ENCODE measurements at places on chromosomes 4 and X.

DNA sequence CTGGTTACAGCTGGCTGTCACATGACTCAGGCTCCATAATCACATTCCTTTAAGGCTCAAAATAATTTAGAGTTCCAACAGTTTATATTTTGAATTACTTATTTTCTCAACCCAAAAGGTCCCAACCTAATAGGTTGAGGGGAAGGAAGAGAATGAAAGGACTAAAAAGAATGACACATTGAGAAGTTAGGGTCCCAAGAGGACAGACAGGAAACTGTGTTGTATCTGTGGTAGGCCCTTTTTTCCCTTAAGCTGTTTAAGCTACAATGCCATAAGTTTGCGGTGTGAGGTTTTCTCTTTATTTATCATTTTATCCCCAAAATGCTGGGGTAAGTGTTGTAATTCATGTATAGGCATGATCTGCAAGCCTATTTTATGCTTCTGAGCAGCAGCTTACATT is 290.2 kb downstream of the ZNF674 start:
- DNase-seq: no peak

- no peak for DNase-seq
Observed at GRCh38 chr4:188551156-188551555, 411.9 kb downstream of the TRIML1 start.

DNA sequence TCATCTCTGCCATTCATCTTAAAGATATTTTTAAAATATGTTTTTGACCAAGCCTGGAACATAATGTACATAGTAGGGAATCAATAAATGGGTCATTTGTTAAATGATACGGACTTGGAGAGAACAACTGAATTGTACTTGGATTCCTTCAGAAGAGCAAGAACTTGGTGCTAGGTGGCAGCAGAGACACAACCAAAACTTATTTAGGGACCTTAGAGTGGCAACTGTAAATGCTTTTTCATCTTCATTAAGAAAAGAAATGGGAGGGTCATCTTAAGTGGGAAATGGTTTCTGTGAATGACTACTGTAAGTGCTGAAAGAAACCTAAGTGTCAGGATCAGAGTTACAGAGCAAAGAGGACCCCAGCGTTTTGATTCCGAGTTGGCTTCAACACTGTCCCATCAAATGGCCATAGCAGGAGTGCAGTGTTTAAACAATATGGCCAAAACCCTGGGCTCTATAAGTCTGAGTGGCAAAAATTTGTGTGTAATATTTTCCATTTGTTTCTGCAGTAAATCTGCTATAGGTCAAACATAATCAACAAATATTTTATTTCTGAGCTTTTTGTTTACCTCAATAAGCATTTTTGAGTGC is 213.6 kb downstream of the PALLD start:
- no peak for DNase-seq

DNA sequence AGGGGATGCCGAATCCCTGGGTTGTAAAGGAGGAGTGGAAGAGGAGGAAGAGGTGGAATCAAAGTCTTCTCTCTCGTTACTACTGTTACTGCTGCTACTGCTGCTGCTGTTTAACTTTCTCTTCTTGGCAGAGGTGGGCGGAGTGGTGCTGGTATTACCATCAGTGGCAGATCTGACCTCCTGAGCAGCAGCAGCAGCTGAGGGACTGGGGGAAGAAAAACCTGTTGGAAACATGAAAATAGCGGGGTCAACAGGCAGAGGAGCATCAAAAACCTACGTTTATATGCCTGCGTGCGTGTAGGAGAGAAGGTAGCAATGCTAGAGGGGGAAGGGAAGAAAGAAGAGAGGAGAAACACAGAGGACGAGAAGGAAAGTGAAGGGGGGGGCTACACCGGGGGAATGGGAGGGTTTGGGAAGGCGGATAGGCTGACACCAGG is 339 bp downstream of the CUL4B start:
- DNase-seq: no peak

DNA sequence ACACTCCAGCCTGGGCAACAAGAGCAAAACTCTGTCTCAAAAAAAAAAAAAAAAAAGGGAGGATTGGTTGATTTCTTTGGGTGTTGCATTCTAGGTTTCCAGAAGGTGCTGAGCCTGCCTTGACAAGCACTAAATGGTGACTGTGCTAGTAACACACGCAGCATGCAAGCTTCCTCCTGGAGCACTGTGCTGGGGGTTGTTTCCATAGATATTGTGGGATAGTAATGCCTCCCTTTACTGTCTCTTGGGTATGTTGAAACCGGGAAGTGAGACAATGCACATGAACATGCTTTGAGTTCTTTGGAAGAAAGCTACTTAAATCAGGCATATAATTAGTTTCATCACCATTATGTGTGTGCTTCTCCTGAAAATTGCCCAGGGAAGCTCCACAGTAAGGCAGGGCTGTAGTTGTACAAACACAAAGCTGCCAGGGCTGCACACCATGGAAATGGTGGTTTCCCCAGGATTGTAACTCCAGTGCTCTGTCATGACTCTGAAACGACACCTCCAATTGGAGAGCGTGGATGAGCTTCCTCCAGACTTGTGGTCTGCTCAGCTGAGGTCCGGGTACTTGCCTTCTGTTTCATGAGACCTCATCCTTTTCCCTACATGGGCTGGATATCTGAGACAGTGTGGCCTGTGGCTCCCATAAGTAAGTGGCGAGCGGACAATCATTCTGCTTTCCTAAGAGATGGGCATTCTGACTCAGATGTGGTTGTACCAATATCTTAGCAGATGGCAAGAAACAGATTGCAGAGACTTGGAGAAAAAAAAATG is 31.5 kb upstream of the STOX2 start:
- DNase-seq: no peak

DNA sequence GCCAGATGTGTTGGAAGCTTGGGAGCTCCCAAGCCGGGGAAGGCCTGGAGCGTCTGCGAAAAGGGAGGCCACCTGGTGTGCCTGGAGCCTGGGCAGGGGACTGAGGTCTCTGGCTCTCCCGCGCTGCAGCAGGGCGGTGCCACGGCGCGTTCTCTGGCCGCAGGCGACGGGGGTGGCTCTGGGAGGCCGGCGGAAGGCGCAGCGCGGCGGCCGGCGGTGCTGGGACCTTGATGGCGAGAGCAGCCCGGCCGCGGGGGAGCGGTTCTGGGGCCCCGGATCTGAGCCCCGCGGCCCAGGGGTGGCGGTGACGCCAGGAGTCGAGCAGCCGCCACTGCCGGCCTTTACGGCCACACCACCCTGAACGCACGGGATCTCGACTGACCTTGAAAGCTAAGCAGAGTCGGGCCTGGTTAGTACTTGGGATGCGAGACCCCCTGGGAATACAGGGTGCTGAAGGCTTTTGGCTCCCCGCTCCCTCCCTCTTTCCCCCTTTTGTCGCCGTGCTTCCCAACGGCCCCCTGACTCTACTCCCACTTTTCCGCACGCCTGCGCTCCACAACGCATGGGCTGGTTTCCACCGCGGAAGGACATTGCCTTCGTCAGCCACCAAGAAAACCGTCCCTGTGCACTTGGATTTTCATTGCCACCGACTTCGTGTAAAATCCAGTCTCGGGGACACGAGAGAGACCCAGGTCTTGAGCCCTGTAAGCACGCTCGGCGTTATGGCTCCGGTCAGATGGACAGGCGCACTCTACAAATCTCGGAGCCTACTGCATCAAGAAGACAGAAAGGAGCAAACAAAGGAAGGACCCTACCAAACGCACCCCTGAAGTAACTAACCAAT is 9.5 kb downstream of the FRG2 start:
- DNase-seq: no peak

GRCh38 chr4:1718095-1718850 is 2.9 kb downstream of the TMEM129 start:
- peak; percentile 42 for DNase-seq

DNA sequence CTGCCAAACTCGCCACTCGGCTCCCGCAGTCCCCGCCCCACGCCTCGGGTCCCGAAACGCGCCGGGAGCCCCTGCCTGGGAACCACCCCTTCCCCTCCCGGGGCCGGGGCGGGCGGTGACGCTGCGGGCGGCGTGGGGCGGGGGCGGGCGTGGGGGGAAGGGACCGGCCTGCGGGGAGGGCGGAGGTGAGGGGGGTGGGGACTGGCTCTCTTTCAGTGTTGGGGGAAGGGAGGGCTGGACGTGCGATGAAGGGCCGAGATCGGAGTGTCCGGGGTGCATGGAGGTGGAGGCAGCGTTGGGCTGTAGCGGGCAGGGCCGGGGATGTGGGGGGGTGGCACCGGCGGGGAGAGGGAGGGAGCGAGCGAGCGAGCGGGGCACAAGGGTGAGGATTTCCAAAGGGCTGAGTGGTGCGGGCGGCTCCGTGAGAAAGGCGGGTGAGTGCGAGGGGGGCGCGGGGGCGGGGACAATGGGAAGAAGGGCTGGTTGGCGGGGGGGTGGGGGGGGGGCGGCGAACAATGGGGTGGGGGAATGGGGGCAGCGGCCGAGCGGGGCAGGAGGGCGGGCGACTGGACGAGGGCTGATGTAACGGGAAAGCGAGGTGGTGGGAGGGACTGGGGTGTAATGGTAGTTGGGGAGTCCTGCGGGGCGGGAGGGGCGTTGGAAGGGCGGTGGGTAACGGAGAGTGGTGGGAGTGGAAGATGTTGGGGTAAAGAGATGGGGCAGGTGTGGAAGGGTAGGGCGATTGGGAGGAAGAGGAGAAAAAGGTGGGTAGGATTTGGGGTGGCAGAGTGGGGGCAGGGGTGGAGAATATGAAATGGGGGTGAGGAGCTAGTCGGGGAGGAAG is 578 bp downstream of the DCUN1D4 start:
- peak; percentile 81 for DNase-seq

GRCh38 chr4:9999956-10000561 is 21.2 kb downstream of the SLC2A9 start:
- DNase-seq: no peak

GRCh38 chrX:110286106-110286505 is 31.8 kb downstream of the AMMECR1 start:
- DNase-seq: no peak

DNA sequence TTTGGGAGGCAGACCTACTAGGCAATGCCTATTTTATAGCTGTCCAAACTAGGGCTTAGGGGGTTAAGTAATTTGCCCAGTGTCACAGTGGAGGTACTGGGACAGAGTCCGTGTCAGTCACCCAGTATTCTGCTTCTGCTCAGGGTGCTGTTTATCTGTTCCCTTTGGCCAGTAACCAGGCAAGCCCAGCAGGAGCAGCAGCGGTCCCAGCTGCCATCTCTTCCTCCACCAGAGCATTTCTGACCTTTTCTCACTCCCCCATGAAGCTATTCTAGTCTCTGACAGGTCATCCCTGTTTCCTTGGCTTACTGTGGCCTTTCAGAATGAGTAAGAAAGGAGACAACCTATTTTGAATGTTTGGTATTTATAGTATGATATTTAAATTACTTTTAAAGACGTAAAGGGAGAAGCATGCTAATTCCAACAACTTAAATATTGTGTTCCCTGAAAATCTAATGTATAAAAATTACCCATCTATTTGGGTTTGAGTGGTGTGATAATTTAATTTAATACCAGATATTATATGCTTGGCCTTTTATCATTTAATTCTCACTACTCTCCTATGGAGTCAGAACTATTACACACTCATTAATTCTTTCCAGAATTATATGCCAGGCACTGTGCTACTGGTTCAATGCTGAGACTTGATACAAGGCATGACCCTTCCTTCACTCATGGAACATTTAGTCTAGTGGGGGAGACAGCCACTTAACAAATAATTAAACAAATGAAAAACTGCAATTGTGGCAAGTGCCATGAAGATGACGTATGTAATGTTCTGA is 60.6 kb downstream of the RPS6KA3 start:
- DNase-seq: peak; percentile 38

DNA sequence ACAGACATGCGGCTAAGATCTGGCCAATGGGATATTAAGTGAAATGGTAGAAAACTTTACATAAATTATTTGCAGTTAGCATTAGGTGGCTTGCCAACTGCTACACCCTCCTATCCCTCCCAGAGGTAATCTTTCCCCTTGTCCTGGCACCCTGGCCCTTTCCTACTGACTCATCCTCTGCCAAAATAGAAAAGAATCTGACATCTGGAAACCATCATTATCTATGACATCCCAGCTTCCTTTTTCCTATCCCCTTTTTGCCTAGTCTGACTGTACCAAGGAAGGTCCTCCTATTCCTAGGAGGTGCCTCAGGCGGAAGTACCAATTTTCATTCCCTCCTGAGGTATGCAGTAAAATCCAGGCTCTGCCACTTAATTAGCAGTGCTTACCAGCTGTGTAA is 163.6 kb upstream of the KLF3 start:
- no peak for DNase-seq

DNA sequence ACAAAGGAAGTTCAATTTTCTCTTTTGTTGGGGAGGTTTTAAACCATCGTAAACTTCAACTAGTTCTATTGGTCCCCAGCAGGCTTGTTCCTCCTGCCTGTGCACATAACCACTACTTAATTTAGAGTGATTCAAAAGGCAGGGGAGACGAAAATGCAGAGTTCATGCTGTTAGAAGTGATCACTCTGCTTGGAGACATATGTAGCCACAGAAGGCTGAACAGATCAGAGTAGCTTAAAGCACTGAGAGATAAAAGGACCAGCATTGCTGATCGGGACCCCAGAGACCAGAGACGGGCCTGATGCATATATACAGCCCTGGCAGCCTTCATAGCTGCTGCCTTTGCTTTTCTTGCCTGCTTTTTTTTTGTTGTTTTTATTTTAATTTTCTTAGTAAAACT is 662.0 kb upstream of the CPEB2 start:
- no peak for DNase-seq

GRCh38 chr4:74544655-74545361 is 99.9 kb downstream of the AREG start:
- DNase-seq: no peak

DNA sequence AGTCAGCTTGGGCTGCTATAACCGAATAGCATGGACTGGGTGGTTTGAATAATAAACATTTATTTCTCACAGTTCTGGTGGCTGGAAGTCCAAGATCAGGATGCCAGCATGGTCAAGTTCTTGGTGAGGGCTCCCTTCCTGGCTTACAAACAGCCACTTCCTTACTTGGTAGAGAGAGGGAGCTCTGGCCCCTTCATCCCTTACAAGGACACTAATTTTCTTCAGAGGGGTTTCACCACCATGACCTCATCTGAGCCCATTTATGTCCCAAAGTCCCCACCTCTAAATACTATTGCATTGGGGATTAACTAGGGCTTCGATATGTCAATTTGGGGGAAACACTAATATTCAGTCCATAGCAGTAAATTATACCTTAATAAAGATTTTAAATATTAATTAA is 61.8 kb downstream of the CLNK start:
- DNase-seq: no peak

DNA sequence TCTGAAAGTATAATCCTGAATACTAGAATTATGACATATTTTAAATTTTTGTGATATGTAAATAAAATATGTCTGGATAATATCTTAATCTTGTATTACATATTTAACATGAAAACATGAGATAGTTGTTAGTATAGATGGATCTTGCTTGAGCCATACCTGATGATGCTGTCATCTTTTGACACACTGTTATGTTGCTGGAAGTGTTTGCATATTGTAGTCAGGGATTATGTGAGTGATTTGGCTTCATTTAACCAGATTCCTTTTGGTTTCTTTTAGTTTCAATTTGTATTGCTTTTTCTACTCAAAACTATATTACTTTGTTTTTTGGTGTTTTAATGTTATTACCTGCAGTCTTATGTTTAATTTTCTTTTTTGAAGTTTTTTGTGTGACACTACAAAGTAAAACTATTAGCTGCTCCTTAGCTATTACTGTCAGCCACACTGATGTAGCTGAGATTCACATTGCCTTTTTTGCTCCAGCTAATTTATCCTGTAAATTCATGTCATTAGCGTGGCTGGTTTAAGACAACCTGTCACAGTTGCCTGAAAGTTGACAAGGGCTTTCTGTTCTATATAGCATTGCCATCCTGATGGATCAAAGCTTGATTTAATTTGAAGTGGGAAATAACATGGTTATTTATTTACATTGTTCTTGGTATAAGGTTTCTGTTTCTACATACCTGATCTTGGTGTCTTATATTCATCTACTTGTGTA is 33.7 kb downstream of the METAP1 start:
- DNase-seq: no peak
